Activated CD8-positive, alpha-beta memory T cell treated with anti-CD3 and anti-CD28 coated beads, Interleukin-2, amount 10 ng/mL, durations not matched to agents 7 days and 5 days (primary cell): ENCODE measurements at places on chromosomes 2 and 18. TPM values are rescaled to one million over a fixed set of nuclear protein-coding genes. Genes with fewer than 3 reads are reported as not detected.

The C2orf66 gene
- 0.16 TPM for total RNA-seq

The LYG2 gene
- not detected for total RNA-seq

The FBXO15 gene
- 0.23 TPM for total RNA-seq

The YPEL5 gene
- 26.5 TPM for total RNA-seq
